ENCODE measurements at places on chromosomes 2 and 18.

DNA sequence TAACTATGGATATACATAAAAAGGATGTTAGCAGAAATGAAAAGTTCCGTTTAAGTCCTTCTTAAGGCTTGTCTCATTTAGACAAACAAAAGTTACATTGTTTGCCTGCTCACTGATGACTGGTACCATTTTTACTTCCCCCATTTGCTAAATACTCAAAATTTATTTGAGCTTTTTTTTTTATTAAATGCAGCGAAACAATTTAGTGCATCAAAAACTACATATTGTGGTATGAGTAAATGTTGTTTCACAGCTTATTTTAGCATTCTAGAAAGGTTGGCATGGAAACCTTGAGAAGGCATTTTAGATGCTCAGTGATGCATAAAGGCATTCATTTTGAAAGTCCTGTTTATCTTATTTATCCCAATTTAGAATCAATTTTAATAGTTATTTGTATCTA is 100.0 kb downstream of the MAP2 start:
- DNase-seq, result no peak

DNA sequence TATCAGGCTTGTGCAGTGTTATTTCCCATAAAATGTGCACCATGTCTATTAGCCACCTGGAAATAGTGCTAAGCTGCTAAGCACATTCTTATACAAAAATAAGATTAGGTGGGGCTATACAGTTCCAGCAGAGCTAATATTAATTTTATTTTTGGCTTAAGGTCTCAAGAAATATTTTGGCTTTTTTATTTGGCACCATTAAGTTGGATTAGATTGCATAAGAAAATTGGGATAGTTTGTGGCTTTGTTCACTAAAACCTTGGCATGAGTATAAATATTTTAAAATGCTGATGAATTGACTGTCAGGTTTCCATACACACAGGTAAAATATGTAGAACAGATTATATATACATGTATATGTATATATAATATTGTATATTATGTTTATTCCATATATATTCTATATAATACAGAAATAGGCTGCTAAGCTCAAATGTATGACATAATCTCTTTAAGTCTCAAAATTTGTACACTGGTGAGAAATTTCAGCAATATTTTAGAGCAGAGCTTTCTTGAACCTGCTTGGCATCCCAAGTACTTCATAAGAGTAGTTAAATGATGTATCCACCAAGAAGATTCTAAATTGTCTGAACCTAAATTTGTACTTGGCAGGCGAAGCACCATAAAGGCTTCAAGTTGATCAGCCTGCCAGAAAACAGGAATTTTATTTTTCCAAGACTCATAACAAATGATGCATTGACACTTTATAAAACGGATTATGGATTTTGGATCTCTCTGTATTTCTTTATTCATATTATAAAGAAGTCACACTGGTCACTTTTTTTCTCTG is 32.6 kb downstream of the CCDC102B start:
- no peak for DNase-seq

DNA sequence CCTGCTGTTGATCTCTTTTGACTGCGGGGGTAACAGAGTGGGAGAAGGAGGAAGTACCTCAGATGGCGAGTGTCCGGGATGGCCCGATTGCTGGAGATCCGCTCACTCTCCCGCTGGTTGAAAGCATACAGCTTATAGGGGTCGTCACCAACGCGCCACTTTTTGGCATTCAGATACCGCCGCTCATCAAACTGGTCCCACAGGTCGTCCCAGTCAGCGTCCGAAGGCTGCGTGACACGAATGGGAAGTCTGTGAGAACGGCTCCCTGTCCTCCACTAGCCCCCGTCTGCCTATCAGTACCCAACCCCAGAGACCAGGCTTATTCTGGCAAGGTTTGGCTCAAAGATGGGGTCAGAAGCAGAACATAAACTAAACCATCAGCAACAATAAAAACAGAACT is 145.5 kb downstream of the GALNT14 start:
- no peak for DNase-seq

- no peak for DNase-seq
Measured at GRCh38 chr2:26086155-26086637, 52.3 kb downstream of the RAB10 start.

DNA sequence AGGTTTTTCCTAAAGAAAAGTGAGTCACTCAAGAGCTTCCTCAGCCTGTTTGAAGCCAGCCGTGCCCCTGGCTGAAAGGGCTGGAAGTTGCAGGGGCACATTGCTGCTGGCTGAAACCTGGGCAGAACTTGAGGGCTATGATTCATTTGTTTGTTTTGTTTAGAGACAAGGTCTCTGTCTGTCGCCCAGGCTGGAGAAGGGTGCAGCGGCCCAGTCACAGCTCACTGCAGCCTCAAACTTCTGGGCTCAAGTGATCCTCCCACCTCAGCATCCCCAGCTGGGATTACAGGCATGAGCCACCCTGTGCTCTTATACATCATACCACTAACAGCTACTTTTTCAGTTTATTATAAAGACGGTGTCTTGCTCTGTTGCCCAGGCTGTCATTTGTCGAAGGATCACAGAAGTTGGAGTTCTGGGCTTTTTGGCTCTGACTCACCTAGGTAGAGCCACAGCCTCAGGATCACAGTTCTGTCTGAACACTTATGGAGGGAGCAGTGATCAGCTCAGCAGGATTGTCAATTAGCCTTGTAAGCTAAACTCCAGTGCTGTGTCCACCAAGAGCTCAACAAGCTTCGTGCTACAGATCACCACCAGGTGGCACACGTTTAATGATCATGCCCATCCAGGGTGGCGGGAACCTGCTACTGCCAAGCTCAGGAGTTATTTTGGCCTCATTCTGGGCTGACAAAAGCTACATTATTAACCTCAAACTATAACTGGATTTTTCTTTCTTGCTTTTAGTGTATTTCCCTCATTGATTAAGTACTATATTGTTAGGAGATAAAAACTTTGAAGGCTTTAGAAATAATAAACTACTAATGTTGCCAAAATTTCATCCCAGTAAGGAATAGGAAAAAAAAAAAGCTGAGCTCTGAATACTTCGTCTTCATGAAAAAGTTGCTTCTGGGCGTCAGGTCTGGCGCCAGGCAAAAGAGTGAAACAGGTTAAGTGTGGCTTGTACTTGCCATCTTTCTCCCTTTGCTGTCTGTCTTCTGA is 57.9 kb downstream of the ARHGEF33 start:
- peak; percentile 34 for DNase-seq

- DNase-seq, result no peak
Measured at GRCh38 chr18:21049306-21049705, 62.3 kb downstream of the ROCK1 start.

DNA sequence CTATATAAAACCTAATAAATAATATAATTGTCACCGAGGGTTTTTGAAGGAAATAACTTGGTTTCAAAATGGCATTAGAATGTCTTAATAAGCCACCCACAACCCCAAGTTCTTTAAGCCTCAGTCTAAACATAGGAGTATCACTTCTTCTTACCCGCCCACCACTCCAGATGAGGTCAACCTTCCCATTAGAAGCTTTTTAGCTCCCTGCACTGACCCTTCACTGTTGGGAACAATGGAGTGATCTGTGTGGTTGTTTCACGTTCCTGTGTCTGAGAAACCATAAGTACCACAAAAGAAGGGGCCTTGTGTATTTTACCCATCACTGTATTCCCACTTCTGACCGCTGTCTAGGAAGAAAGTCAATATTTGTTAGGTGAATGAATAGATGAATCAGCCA is 326.3 kb upstream of the ZNF521 start:
- DNase-seq, result no peak

DNA sequence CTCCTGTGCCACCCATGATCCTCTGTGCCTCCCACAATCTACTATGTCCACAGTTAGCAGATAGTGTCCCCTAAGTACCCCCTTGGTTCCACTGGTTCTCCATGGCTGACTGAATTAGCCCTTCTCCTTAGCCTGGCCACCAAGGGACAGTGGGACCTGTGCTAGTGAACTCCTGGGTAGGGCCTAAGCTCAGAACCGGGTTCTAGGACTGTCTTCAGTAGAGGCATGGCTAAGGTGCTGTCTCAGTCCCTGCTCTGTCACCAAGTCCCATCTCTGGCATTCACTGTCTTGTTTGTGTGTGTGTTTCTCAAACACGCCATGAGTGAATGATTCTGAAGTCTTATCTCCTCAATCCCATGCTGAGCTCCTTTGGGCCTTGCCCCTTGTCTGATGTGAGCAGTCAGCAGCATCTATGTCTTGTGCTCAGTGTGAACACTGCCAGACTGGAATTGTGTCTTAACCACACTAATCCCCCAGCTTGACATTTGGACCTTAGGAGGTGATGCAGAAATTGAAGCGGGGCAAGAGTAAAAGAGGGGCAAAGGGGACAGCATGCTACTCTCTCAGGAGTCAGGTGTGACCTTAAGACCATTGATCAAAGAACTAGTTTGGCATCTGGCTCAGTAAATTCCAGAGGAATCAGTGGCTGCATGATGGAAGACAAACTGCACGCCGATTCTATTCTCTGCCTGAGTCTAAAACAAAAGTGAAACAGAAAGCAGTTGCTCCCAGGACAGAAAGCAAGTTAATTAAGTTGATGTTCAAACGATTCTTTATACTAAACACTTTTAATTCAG is 190.5 kb downstream of the ALPK2 start:
- no peak for DNase-seq

DNA sequence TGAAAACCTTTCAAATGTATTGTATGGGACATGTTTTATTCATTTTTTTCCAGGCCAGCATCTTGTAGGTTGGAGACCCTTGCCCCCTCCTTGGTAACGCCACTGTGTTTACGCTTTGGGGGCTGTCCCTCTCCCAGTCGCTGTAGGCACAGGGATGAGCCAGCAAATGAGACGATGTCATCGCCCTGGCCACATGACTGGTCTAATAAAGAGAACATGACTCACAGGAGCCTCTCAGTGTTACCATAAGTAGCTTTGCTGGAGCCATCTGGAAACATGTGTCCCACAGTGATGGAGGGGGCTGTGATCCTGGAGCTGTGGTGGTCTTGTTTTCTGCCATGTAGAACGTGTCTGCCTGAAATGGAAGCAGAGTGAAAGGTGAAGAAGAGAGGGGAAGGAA is 78.9 kb downstream of the CD8B2 start:
- DNase-seq, result no peak

- DNase-seq, result no peak
Measured at GRCh38 chr2:238061315-238062202, 758 bp downstream of the SCLY start.

GRCh38 chr2:130830538-130830937 is 6.2 kb upstream of the ARHGEF4 start:
- DNase-seq, result no peak

DNA sequence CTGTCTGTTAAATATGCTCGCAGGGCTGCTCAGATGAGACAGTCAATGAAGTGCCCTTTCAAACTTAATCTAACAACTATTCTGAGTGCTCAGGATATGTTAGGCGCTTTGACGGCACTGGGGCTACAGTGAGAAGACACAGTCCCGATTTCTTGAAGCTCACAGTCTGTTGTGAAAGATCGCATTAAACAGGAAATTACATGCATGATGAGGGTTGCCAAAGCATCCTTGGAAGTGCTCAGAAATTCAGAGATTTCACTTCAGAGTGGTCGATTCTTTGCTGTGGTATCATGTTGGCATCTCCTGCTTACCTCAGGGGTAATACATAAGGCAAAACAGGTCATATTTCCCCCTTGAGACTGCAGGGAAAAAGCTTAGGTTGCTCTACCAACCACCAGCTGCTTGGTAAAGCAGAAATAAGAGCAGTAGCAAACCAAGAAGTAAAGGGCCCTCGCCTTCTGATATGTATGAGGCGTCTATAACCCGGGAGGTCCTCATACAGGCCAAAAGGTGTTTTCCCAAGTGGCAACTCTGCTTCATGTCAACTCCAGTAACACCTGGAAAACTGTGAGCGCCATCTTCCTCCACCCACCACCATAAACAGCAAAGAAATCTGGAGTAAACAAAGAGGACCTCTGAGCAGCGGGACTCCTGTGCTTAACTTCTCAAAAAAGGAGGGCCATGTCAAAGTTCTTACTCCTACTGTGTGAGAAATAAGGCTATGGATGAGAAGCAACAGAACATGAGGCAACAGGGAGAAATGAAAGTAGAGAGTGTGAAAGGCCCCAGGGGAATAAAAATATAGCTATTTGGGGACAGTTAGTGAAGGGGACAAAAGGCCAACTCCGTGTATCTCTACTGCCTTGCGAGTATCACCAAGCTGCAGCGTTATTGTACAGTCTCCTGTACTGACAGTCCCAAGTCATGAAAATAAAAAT is 79.3 kb downstream of the CLHC1 start:
- peak; percentile 19 for DNase-seq

DNA sequence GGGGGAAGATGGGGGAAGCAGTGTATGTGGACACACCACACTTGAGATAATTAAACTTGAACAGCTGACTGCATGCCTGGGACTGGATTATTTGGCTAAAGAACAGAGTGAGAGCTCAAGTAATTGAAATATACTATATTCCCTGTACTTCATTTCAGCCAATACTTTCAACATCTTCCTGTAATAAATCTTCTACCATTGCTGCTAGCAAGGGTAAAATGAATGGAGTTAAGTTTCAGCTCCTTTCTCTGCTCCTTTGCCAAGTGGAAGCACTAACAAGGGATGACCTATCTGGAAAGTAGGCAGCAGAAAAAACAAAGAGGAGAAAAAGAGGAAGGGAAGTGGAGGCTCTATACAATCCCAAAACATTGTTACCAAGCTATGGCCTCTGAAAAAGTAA is 50.9 kb downstream of the MMADHC start:
- no peak for DNase-seq

DNA sequence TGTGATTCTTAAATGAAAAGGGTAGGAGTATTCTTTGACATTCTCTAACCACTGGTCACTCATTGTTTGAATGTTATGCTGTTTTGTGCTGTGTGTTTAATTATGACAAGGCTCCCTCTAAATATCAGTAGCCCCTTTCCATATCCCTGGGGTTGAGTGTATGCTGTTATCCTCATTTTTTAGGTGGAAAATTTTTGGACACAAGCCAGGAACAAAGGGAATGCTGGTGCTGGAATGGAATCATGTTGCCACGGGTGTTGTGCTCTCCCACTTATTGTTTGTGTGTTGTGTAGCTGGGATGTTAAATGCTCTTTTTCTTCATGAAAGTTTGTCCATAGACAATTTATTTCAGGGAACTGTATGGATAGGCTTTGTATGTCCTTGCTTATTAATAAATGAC is 43.3 kb downstream of the ZNF532 start:
- DNase-seq, result no peak

DNA sequence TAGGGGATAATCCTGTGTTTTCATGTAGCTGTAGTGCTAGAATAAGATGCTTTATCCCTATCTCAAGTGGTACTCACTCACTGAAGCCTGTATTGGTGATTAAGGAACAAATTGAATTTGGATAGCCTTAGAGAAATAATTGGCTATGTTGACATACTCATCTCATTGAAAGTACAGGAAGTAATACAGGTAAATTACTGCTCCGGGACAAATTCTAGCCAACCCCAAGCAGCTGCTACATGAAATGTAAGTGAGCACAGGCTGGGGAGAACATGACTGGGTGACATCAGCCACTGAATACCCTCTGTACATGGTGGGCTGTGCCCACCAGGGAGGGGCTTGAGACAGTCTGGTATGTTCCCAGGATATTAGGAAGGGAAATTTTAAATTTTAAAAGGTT is 188.4 kb upstream of the RASGRP3 start:
- no peak for DNase-seq

GRCh38 chr2:80530442-80531064 is 226.0 kb upstream of the LRRTM1 start:
- DNase-seq, result no peak

- no peak for DNase-seq
Measured at GRCh38 chr2:225182126-225182525, 139.9 kb upstream of the DOCK10 start.
